PC-3 (cell line): ENCODE measurements at places on chromosomes 11 and 22. TPM values are rescaled to one million over a fixed set of nuclear protein-coding genes. Genes with fewer than 3 reads are reported as not detected.
A peak's percentile ranks its signal among the peaks of the same experiment; 100 is the strongest.

- DNase-seq, result no peak
Measured at GRCh38 chr22:41625577-41625976, 4.5 kb downstream of the XRCC6 start.

DNA sequence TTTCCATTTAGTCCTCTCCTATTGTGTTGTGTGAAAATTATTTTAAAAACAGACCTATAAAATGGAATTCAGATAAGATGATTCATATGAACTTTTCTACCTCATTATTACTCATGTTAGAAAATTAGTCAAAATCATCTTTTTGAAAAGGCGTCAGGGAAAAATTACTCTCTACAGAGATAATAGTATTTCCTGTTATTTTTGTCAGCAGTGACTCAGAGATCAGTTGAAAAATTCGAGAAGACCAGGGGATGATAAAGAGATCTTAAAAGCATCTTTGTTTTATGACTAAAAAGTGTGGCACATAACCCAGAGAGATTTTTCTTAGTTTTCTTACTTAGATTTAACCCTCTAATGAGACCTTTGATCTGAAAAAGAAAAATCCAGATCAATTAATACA lies 157.9 kb upstream of the CARD18 start:
- peak; percentile 57 for DNase-seq

DNA sequence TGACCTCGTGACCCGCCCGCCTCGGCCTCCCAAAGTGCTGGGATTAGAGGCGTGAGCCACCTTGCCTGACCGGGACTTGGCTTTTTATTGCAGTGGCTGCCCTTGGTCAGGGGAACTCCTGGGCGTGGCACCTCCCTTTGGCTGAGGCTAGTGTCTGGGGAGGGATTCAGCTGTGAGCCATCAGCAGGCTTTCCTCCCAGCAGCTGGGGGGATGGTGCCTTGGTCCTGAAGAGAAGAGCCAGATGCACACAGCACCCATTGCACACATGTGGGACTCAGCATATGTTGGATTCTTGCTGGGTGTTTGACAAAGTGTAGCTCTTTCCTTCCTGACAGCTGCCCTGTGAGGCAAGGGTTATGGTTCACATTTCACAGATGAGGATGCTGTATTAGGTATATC lies 8.4 kb downstream of the CYTH4 start:
- DNase-seq, result peak; percentile 48

- peak; percentile 93 for DNase-seq
Measured at GRCh38 chr11:48052183-48053044, 72.1 kb downstream of the PTPRJ start.

DNA sequence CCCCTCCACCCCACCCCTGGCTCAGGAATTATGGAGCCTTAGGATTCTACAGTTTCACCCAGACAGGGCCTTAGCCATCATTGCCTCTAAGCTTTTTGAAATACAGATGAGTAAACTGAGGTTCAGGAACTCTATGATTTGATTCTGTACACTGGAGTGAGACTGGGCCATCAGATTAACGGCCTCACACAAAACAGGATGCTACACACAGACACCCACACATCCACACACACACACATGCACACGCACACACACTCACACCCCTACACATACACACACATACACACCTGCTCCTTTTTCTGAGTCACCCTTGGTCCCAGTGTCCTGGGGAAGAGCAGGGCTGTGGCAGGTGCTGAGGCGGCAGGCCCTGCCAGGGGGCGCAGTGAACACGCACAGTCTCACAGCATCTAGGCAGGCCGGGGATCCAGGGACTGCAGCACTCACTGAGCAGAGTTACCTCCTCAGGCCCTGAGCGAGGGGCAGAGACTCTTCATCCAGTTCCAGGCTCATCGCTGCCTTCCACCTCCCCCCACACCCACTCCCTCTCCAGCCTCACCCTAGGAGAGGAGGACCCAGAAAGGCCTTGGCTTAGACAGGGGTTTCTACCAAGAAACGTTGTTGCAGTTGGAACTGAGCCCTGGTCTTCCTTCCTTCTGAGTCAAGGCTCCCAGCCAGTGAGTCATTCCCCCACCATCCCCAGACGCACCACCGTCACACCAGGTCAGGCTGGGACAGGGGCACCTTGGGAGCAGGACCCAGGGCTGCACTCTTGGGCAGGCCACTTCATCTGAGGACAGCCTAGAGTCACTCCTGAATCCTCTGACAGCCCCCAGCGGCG lies 89.8 kb upstream of the PARVA start:
- DNase-seq, result peak; percentile 90

- no peak for DNase-seq
Measured at GRCh38 chr22:44930016-44930710, 79.6 kb downstream of the PHF21B start.

DNA sequence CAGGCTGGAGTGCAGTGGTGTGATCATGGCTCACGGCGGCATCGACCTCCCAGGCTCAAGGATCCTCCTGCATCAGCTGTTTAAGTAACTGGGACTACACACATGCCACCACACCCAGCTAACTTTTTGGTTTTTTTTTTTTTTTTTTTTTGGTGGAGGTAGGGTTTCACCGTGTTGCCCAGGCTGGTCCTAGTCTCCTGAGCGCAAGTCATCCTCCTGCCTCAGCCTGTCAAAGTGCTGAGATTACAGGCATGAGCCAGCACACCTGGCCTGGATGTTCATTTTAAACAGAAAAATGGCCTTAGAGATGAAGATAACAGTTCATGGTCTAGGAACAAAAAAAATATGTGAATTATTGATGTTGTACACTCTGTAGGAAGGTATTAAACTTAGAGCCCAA lies 13.6 kb upstream of the SLC25A18 start:
- no peak for DNase-seq

DNA sequence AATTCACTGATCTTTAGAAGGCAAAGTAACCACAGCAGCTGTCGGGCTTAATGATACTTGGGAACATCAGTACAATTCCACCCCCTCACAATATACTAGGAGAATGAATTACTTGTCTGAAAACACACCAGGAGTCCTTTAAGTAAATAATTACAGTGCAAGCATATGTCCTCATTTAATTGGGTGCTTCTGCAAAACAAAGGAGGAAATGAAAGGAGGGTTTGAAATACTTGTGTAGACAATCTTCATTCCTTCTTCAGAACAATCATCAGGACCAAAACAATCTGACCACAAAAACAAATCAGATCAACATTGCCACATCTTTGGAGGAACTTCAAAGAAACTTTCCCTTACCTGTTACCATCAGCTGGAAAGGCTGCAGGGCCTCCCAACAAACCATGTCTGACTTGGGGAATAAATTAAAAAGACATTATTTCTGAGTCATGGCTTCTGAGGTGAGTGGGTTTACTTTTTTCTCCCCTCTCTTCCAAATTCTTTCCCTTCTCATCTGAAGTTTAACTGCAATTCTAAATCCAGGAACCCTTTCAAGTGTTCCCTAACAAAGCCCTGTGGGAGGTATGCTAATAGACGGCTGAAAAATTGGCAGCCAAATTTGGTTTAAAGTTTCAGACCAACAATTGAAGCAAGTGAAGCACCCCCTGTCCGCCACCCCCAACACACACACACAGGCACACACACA lies 12.5 kb upstream of the CCDC117 start:
- no peak for DNase-seq

- DNase-seq, result peak; percentile 14
Measured at GRCh38 chr11:10519630-10520029, 21.4 kb downstream of the RNF141 start.

DNA sequence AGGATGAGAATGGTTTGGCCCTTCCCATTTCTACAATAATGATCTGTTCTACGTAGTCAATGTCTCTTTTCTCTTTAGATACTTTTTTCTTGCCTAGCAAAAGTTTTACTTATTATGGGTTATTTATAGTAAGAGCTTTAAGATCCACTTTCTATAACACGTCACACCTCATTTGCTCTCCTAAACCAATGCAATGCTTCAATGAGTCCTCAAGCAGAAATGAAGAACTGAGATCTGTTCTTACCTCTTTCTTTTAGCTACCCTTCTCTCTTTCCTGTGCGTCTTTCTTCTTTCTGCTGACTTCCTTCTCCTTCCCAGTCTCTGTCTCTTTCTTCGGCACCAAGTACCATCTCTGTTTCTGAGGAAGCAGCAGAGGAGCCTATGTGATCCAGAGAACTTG lies 61.8 kb downstream of the SNX19 start:
- no peak for DNase-seq

DNA sequence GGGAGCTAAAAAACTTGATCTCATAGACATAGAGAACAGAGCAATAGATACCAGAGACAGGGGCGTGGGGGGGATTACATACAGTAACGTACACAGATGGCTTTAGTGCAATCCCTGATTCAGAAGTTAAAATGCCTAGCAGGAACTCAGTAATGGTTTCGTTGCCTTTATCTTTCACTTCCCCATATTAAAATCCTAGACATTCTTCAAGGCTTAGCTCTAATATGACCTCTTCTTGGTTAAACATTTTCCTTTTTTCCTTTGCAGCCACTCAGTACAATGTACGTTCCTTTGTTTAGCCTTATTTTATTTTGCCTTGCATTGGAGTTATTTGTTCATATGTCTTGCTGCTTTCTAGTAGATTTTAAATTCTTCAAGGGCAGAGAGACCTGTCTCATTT lies 104.9 kb downstream of the C11orf87 start:
- no peak for DNase-seq

GRCh38 chr22:38830026-38830844 lies 13.6 kb downstream of the NPTXR start:
- no peak for DNase-seq

DNA sequence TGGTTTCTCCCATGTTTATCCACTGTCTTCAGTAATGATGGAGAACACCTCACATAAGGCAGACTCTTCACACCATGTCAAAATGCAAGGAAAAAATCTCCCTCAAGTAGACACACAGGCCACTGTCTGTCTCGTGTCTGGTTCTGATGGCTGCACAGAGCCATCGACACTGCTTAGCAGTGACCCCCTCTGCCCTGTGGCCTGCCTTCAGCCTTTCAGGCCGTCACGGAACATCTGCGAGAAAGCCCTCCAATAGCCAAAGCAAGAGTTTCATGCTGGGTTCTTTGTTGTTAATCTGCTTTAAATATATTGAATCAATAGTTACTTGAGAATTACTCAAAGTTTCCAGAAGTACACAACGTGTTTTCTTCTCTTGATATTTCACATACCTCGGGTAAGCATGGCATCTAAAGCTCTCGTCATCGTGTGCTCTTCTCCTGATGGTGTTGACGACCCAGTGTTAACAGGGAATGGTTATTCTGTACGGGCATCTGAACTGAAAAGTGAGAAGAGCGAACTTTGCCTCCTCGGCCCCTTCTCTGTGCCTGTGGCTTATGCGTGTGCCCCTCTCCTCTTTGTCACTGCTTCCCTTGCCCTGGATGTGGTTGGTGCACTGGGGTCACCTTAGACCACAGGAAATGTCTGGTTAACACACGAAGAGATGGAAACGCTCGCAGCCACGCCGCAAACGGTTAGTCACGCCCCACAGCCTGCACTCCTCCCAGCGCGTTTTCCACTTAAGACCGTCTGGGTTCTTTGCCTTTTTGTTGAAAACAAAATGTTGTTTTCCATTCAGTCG lies 33.4 kb upstream of the CTTN start:
- no peak for DNase-seq

GRCh38 chr22:41915786-41916493 lies 1.1 kb upstream of the SHISA8 start:
- no peak for DNase-seq

GRCh38 chr11:45485070-45485707 lies 180.2 kb downstream of the CHST1 start:
- DNase-seq, result no peak

GRCh38 chr11:59966201-59966600 lies 2.4 kb downstream of the OOSP4A start:
- no peak for DNase-seq

SNX15 gene
- total RNA-seq, result 15.1 and 40.4 TPM in 2 replicates

PNPLA3 gene
- total RNA-seq, result 0.29 and 0.36 TPM in 2 replicates

CLTCL1 gene
- 4.5 and 5.5 TPM in 2 replicates for total RNA-seq

MMP27 gene
- not detected in 2 replicates for total RNA-seq

GRIK4 gene
- total RNA-seq, result not detected in 2 replicates

RAB38 gene
- total RNA-seq, result not detected in 2 replicates

DAGLA gene
- 8.6 and 12.2 TPM in 2 replicates for total RNA-seq

SLC7A4 gene
- total RNA-seq, result not detected in 2 replicates
